ENCODE measurements at places on chromosomes 1 and 21. TPM values are rescaled to one million over a fixed set of nuclear protein-coding genes. Genes with fewer than 3 reads are reported as not detected.
A peak's percentile ranks its signal among the peaks of the same experiment; 100 is the strongest.

- no peak for DNase-seq
These were observed 7.7 kb downstream of the SLFNL1 start for GRCh38 chr1:41013796-41014195.

GRCh38 chr1:52640697-52641096 is 7.7 kb downstream of the SHISAL2A start:
- DNase-seq = no peak

DNA sequence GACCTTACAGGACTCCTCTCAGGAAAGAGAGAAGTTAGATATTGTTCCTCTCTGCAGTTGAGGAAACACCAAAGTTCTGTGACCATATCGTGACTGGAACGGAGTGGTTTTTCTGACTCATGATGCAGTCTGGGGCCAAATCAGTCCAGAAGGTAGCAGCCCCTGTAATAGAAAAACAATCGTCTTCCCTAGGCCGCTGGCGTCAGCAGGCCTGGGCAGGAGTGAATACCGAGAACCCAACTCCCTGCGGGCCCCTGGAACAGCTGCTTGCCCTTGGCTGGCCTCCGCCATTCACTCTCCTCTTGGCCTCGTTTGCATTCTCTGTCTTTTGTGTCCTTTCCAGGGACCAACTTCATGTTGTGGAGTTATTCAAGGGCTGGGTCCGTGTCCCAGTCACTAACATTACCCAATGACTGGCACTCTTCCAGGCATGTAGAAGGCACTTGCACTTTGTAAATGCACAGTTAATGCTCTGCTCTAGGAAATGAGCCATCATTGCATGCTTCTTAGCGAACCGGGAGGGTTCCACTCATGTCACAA is 10.9 kb upstream of the CD101 start:
- DNase-seq = no peak

DNA sequence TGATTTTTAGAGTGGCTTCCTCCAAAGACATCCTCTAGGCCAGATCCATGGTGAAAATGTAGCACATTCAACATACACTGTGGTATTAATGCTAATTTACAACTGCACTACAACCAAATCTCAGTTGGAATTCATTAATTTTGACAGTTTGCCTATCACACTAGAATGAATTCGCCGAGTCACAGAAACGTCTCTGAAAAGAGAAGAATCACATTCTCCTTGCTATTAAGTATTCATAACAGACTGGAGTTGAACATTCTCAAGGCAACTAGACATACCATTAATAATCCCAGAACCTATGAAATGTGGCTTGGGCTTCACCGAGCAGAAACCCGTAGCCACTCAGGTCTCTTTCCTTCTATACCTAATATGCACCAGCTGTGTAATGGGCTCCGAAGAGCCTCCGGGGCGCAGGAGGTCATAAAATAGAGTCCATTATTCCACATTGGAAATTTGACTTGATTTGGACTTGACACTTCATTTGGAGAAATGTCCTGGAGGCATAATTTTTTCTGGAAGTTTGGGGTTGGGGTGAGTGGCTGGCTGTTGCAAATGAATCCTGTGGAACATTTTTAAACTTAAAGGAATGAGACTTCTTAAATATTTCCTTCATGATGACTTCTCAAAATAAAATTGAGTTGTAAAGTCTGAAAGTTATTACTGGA is 117.1 kb downstream of the DSCAM start:
- DNase-seq = no peak

- no peak for DNase-seq
These were observed 209.6 kb downstream of the TRABD2B start for GRCh38 chr1:47787560-47787959.

GRCh38 chr1:184298440-184299405 is 88.1 kb upstream of the C1orf21 start:
- no peak for DNase-seq

DNA sequence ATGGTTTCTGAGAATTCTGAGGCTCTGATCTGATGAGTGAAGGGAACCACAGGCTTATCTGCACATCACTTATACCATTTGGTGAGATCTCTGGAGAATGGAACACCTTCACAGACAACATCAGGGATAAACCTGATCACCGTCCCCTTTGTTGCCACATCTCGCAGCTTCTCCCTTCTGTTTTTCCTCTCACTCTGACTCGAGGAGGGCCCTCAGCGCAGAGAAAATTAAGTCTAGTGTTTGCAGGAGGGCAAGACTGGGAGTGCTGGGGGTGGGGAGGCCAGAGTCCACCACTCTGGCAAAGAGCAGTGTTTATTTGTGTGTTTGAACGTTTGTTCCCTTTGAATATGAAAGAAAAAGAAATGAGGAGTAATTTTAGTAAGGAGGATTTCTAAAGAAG is 29.0 kb upstream of the BATF3 start:
- DNase-seq = no peak

GRCh38 chr21:46667741-46668380 is 32.4 kb downstream of the PRMT2 start:
- DNase-seq = no peak

GRCh38 chr1:55209247-55209646 is 5.9 kb downstream of the USP24 start:
- DNase-seq = no peak

GRCh38 chr1:37270639-37271038 is 203.7 kb upstream of the ZC3H12A start:
- DNase-seq = no peak

GRCh38 chr1:3219005-3219790 is 150.2 kb downstream of the PRDM16 start:
- peak; percentile 79 for DNase-seq

DNA sequence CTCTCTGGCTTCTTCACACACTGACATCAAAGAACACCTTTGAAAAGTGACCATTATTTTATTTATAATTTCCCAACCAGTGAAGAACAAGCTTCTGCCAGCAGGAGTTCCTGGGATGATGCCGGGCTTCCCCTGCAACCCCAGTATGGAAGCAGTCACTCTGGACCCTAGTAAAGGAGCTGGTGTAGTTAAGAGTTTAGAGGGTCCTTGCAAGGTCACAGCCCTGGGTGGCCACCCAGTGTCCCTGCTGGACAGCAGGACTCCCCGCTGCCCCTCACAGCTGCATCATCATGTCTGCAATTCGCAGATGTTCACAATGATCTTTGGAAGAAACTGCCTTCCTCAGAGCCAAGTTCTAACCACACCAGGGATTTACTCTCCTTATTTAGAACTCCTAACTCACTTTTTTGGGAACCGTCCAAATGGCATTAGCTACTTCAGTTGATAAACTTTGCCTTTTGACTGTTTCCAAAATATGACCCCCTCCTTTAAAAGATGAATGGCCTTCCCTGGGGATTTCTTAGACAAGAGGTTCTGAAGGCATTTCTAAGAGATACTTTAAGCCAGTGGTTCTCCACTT is 90.6 kb downstream of the HIVEP3 start:
- DNase-seq = no peak

DNA sequence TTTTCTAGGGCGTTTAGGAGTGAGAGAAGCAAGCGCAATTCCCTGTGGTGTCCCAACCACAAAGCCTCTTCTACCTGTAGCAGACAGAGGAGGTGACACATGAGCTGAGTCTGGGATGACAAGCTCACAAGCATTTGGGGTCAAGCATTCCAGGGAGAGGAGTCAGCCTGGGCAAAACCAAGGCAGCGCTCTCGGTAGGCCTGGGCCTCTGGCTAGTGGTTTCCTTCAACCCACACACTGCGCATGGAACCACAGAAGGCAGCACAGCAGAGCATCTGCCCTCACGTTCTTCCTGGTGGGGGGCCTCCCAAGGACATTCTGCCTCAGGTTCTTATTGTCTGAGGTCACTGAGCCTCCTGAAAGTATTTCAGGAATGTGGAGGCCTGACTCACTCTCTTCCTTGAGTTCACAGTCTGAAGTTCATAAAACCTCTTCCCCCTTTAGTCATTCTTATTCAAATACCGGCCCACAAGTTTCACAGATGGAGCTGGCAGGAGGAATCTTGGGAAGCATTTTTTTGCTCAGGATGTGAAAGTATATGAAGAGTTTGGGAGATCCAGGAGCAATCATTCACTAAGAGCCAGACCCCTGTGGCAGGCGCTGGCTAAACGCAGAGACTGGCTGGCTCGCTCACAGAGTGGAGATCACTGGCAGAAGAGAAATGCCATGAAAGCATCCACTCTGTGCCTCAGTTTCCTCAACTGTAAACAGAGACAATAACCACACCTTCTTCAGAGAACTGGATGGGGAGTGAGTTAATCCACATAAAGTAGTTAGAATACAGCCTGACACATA is 26.8 kb downstream of the CCN1 start:
- no peak for DNase-seq

GRCh38 chr1:230332061-230332460 is 94.1 kb downstream of the PGBD5 start:
- DNase-seq = no peak

- DNase-seq = no peak
These were observed 12.7 kb upstream of the C1orf159 start for GRCh38 chr1:1128454-1129139.

DNA sequence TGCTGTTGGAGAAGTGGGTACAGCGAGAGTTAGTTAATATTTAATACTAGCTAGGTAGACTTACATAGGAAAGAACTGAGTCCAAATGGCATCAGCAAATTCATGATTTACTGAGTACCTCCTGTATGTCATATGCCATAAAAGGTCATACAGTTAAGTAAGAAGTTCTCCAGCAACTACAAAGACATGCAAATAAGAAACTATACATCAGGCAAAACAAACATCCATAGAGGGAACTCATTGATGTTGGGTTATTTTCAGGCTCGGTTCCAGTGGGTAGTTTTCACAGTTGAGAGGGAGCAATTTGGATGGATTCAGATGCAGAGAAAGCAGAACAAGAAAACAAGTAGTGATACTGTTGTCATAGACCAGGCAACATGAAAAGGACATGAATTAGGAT is 164.9 kb upstream of the L1TD1 start:
- DNase-seq = no peak

GRCh38 chr1:30749691-30750583 is 7.6 kb downstream of the LAPTM5 start:
- DNase-seq = no peak

DNA sequence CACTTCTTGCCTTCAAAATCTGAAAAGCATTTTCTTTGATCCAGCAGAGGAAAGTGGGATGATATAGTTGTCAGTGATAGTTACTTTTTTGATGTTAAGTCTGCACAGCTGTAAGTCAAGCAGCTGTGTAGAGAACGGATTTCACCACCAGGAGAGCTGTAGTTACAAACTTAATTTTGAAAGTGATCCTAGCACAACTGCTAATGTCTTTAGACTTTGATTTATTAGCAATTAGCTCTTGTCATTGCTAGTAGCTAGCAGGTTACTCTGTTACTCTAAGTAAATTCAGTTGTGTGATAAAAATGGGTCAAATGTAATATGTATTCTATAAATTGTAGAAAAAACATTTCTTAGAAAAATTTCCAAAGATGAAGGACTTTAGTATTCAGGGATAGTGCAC is 46.0 kb downstream of the ALG6 start:
- DNase-seq = no peak

- DNase-seq = no peak
These were observed 56.6 kb downstream of the SMYD2 start for GRCh38 chr1:214337511-214337910.

DNA sequence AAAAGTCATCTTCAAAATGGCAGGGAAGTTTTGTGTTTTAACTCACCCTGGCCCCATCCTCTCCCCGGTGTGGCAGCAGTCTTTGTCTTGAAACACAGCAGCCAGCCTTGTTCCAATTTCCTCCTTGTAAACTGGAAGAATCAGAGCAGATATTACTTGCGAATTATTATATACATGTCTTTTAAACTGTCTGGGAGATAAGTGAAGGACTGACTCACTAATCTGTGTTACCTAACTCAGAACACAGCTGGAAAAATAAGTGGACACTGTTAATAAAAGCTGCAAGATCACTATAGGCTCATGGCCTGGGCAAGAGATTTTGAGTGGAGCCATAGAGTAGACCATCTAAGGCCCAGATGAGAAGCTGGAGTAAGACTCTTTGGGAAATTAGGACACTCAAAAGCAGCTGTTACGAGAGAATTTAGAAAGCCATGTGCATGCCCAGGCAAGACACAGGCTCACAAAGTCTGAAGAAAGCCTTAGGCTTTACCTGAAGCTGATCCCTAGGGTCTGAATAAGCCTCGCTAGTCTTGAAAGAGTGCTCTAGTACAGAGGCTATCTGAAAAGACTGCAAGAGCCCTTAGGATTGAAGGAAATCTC is 233.0 kb upstream of the RAB4A start:
- DNase-seq = no peak

GRCh38 chr1:6347641-6348487 is 45.7 kb downstream of the ACOT7 start:
- no peak for DNase-seq

DNA sequence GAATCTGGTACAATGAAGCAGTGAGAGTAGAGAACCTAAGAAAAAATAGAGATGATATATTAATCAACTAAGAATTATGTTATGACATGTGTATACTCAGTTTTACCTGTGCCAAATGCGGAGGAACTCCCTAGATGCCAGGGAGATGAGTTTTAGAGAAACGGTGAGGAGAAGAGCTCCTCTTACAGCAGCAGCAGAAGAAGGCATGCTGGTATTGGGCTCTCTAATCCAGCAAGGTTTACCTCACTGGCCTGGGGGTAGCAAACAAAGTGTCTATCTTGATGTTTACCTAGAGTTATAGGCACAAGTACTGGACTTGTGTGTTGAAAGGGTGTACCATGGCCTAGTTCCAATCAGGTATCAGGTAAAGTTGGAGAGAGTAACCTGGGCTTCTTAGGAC is 28.9 kb upstream of the DEPDC1 start:
- DNase-seq = no peak

DNA sequence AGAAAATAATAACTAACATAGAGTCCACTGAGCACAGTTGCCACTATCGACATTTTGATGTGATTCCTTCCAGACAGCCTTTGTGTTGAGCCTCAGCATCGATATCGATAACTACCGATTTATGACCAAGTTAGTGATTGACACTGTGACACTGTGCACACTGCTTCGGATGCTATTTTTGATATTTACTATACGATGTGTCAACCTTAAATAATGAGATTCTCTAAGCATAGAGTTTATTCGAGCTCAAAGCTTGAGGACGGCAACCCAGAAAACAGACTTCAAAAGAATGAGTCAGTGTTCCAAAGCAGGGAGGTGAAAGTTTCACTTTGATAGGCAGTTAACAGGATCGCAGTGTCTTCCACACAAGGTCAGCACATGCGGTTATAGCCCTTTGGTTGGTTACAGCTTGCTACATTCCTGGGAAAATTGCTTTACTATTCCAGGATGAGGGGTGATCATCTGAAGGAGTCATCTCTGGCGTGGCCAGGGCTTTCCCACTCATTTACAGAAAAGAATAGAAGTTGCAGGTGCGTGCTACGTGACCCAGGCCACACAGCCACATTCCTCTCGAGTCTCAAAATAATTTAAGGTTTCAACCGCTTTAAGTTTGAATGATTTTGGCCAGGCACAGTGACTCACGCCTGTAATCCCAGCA is 53.6 kb upstream of the EFHD2 start:
- DNase-seq = no peak

- DNase-seq = no peak
These were observed 41.7 kb downstream of the ITPKB start for GRCh38 chr1:226697151-226697928.

- DNase-seq = no peak
These were observed 61.3 kb upstream of the ARTN start for GRCh38 chr1:43872280-43872679.

NPPA gene
- 3.3 TPM for total RNA-seq

ASTN1 gene
- 59.1 TPM for total RNA-seq

VWA1 gene
- 2.9 TPM for total RNA-seq

SLC1A7 gene
- not detected for total RNA-seq

MAEL gene
- 1.2 TPM for total RNA-seq

NR5A2 gene
- total RNA-seq = under 0.01 TPM

LAX1 gene
- total RNA-seq = not detected

AMY2B gene
- 146 TPM for total RNA-seq

LRRN2 gene
- total RNA-seq = 7.7 TPM

ETV3L gene
- under 0.01 TPM for total RNA-seq

FCGR3B gene
- total RNA-seq = 0.82 TPM

MYOG gene
- total RNA-seq = under 0.01 TPM
